ENCODE measurements at places on chromosomes 4 and X.

- no peak for DNase-seq
These were observed 61.3 kb upstream of the TXK start for GRCh38 chr4:48195374-48195773.

DNA sequence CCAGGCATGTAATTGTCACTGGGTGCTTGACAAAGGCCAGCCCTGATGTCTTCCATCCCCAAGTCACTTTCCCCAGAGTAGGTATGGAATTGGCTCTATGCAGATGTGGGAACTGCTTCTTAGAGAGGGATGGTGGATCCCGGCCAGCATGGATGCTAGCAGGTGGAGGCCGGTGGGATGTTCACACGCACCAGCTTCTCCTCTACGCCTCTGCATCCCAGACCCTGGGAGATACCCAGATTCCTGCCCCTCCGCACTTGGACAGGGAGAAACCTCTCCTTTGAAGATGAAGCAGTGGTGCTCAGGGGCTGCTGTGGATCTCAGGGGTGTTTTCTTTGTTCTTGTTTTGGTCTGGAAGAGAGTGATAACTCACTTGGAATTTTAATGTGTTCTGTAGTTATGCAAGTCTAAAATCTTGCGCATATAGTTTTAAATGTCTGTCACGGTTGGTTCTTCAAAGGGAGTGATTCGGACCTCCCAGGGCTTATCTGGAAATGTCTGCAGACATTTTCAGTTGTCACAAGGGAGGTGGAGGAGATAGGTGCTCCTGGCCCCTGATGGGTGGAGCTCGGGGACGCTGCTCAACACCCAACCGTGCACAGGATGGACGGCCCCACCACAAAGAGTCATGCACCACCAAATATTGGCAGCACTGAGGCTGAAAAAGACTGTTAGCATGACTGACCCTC lies 308.0 kb downstream of the DHRSX start:
- no peak for DNase-seq

- DNase-seq: no peak
These were observed 77.5 kb upstream of the HS3ST1 start for GRCh38 chr4:11506194-11506593.

DNA sequence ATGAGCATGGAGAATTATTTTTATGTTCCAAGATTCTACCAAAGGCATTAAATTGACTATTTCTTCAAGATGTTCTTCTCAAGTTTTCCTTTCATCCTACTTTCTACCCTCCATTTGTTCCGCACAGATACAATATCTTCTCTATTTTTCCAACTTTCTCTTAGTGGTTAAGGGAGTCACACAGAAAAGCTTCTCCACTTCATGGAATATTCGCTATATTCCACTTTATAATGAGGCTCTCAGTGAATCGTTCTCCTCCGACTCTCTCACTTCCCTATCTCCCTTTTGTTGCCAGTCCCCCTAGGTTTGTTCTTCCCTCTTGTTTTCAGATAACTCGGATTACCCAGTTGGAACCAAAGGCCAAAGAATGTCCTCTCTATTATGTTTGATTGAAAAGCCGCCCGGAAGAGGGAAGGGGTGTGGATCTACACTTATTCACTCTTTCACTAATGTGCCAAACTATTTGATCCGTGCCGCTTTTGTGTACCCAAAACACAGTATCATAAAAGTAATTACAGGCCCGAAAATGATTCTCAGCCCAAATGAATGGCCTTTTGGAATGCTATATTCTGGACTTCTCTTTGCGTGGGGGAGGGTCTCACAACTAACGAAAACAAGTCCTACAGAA lies 1.2 kb downstream of the SH3D19 start:
- no peak for DNase-seq

GRCh38 chr4:166994686-166995085 lies 239.6 kb downstream of the SPOCK3 start:
- DNase-seq: no peak
